ENCODE measurements at places on chromosomes 4 and X.

DNA sequence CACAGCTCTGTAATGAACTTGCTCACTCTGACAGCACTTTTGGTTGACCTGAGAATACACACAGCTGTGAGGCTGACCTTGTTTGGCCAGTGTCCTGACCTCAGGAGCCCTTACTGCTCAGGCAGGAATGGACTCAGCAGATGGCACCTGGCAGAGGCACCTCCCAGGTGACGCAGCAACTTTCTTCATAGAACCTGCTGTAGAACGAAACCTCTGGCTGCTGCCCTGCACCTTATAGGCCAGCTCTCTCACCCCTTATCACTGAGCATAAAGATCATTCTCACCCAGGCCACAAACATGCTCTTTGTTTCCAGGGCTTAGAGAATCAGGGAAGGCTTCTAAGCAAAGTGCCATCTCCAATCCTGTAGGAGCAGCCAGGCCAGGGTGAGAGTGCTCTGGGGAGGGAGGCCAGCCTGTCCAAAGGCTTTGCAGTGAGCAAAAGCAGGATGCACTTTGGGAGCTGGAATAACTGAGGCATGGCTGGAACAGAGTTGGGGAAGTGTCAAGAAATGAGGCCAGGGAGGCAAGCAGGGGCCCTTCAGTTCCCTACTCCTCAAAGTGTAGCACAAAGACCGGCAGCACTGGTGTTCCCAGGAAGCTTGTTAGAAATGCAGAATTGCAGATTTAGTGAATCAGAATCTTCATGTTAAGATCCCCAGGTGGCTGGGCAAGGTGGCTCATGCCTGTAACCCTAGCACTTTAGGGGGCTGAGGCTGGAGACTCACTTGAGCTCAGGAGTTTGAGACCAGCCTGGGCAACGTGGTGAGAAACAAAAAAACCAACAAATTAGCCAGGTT, 13.3 kb upstream of the CENPU start:
- no peak for DNase-seq

DNA sequence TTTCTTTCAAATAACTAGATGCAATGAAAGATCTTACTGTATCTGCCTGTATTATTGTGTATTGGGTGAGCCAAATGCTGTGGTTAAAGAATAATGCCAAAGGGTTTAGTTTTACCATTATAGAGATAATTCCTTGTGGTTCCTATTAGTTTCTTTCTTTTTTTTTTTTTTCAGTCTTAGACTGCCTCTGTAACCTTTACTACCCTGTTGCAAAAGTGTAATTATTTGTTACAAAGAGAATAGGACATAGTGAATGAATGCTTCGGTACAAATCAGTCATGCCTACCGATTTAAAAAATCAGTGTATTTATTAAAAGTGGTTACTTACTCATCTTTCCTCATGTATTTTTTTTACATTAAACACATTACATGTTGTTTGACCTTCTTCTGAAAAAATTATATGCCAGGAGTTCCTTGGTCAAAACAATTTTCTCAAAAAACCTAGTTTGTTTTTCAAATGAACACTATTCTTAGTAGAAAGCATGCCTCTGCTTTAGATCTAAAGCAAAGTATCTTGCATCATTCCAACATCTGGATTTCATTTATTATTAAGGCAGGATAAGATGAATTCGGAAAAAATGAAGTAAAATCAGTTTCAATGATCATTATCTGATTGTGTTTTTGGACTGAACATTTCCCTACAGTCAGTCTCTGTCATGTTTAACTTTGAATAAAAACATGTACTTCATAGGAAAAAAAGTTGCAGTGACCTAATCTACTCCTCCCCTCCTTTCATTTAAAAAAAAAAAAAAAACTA, 21.2 kb upstream of the SYNPO2 start:
- no peak for DNase-seq

DNA sequence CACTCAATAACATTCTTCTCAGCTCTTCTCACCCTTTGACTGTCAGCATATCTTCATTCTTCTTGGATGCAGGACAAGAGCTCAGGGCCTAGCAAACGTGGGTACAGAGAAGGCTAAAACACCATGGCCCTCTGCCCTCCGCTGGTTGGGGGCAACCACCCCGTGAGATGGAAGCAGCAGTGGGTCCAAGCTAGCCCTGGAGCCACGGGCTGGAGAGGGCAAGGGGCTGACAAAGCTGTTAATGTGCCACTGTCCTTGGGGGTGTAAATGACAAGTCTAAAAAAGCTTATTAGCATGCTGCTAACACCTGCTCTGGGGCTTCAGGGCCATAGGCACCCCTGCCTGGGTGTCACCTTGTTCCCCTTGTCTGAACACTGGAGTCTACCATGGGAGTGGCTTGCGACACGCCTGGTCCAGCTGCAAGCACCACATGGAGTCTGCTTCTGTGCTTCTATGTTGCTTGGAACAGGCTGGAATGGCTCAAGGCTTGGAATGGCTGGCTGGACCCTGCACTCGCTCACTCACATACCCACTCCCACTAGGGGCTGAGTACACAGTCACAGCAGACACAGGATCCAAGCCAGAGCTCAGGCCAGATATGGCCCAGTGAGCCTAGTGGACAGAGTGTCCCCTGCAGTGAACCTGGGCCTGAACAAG, 246.0 kb downstream of the PCDH10 start:
- no peak for DNase-seq

GRCh38 chr4:74109870-74110605, 11.0 kb upstream of the CXCL2 start:
- no peak for DNase-seq

DNA sequence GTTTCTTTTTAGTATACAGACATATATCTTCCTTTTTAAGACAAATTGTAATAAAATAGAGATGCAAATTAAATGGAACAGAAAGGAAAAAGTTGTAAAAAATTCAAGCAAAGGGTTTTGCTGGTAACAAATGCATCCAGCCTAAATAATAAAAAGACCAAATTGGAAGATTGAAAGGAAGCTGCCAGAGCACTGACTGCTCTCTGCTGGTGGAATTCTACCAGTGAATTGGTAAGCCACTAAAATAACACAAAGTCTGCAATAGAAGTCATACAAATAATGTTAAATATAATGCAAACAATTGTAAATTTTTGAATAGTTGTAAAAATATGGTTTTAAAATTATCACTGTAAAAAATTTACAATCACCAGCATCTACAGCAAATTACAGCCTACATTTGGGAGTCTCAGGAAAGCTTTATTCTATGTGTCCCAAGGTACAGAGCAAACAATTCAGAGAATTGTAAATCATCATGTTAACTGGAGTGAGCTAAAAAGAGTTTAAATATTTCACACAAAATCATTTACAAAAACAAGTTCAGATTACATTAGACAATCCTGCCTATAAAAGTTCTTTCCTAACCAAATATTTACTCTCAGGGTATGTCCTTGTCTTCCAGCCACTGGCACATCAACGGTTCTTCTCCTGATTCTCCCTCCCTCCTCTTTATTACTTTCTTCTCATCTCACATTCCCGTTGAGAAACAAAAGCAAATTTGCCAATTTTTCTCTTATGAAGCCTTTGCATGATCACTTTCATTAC, 1322.5 kb downstream of the PCDH7 start:
- DNase-seq = no peak

DNA sequence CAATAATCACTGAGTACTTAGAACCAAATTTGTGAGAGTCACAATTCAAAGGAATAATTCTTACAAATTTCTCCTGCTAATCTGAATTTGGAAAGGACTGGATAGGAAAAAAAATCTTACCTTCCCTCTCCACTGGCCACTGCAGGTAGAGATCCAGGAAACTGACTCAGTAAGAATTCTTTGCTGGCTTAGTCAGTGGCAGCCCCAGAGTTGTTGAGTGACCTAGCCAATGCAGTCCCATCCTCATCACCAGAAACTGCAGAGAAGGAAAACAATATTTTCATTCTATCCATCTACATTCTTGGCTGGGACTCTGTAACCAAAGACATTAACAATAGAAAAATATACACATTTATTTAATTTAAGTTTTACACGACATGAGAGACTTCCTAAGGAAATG, 572.0 kb downstream of the ADGRL3 start:
- DNase-seq = no peak

DNA sequence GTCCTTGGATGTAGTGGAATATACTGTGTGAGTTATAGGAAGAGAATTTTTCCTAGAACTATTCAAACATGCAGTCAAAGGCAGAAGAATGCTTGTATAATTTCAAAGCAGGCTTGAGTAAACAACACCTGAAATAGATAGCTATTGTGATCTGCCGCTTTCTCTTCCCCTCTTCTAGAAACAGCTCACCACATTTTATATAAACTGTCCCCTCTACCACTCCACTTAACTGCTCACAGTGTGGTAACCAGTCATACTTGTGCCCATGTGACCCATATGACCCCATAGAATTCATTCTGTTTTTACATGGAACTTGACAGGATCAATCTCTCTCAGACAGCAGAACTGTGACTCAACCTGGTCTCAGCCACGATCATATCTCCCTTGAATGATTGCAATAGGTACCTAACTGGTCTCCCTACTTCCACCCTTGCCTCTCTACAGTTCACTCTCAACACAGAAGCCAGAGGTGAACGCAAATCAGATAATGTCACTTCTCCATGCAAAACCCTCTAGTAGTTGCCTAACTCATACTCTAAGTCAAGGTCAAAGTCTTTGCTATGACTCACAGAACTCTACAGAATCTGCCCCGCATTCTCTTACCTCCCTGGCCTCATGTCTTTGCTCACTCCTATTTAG, 85.6 kb upstream of the EFHC2 start:
- no peak for DNase-seq

DNA sequence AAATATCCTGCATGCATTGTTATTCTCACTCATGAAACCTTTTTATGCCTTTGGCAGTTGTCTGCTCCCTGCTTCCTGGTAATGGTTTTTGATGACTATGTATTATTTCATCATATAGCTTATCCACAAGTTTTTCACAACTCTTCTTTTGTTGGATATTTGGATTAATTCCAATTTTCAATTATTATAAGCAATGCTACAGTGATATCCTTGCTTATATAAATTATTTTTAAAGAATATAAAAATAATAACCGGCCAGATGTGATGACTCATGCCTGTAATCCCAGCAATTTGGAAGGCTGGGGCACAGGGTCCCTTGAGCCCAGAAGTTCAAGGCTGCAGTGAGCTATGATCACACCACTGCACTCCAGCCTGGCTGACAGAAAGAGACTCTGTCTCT, 47.0 kb downstream of the ASIC5 start:
- no peak for DNase-seq

DNA sequence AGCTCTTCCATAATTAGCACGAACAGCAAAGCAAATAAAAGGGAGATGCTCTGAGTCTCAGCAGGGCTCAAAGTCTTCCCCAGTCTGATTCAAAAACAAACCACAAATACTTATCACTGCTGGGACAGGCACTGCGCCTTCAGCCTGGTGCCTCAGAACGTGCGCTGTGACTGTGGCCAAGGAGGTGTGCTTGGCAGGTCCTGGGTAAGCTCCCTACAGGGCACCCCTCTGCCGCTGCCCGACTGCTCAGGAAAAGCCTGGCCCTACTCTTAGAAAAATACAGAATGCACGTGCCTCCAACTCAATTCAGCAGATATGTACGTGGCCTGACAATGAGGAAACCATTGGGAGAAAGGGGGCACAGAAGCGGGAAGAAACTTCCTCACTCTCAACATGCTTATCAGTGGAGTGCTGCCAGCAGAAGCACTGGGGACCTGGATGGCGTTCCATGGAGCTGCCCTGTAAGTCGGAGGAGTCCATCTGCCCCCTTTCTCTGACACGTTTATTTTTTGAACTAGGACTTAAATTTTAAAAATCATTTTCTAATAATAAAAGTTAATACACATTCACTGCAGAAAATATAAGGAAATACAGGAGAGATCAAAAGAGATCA, 86.8 kb downstream of the GATB start:
- no peak for DNase-seq

- no peak for DNase-seq
Observed at GRCh38 chrX:110043506-110043905, 40.6 kb downstream of the TMEM164 start.
